Mesothelial cell of epicardium (in vitro differentiated cells): ENCODE measurements at places on chromosomes 6 and 20.
A peak's percentile ranks its signal among the peaks of the same experiment; 100 is the strongest.

DNA sequence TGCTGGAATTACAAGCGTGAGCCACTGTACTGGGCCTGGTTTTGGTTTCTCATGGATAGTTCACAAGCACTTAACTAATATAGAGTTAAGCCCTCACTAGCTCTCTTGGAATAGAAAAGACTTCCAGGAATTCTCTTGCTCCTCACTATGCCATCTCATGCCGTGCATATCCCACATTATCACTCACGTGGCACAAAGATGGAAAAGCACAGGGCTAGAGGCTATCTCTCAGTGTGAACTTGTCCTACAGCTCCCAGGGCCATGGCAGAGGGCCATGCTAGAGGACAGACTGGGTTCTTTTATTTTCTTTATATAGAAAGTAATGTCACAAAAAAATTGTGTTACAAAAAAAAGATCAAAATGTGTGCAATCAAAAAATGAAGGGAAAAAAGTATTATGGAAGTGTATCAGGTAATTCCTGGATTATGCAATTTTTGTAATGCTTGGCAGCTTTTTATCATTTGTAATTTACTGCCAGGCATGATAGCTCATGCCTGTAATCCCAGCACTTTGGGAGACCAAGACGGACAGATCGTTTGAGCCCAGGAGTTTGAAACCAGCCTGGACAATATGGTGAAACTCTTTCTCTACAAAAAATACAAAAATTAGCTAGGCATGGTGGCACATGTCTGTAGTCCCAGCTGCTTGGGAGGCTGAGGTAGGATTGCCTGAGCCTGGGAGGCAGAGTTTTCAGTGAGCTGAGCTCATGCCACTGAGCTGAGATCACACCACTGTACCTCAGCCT, 6.4 kb upstream of the SLC2A12 start:
- DNase-seq: no peak

DNA sequence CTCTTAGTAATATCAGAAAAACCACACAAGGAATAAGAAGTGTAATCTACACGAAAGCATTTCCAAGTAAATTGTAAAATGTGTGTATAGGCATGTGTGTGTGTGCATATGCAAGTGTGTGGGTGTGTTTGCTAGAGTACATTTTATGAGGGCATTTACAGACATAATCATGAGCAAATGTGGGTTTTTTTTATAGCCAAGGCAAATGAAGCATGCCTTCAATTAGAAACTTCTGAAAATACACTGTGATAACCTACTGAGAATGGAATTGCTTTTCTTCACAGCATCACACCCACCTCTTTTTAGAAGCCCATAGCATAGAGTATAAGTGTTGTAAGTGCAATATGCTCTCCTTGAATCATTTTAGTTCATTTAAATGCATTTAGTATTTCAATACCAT, 1721.1 kb downstream of the GRIK2 start:
- DNase-seq: no peak

- no peak for DNase-seq
These were observed 25.5 kb upstream of the MANEA start for GRCh38 chr6:95551678-95552324.

DNA sequence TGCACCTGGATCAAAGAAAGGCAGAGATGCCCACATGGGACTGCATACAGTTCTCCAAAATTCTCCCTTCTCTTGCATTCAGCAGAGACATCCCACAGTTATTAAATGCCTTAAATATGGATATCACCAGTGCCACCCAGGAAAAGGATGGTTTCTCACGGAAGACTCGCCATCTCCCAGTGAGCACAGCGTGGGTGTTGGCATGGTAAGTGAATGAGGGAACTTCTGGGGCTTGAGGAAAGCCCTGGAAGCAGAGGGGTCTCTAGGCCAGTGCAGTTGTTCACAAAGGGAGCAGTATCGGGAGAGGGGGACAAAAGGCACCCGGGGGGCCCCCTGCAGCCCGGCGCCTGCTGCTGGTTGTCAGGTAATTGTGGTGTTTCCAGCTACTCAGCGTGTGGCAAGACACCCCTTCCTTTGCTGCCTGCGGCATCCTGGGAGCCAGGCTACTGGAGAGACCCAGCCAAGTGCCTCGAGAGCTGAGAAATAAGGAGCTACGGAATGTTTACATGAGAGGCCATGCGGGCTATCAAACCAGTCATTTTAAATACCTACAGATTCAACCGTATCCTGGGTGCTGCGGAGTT, 125.4 kb downstream of the PXDC1 start:
- DNase-seq: peak; percentile 31

- peak; percentile 57 for DNase-seq
These were observed 38.5 kb downstream of the DLGAP4 start for GRCh38 chr20:36344517-36345132.

- no peak for DNase-seq
These were observed 8.8 kb upstream of the BAK1 start for GRCh38 chr6:33588894-33589293.

DNA sequence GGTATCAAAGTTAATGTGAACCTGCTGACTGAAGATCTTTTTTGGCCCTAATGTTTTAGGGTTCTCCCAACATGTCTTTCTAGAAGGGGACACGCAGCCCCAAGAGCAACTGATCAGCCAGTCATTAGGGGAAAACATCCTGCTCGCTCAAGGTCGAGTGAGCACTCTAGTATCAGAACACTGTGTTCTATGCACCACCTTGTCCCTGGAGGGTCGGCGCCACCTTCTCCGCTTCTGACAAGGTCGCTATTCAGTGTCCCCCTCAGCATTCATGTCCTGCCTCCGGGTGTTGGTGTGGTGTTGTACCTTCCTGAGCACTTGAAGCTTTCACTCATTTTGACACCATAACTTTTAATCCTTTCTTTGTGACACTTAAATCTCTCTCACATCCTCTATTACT, 331.2 kb upstream of the KCNQ5 start:
- no peak for DNase-seq

DNA sequence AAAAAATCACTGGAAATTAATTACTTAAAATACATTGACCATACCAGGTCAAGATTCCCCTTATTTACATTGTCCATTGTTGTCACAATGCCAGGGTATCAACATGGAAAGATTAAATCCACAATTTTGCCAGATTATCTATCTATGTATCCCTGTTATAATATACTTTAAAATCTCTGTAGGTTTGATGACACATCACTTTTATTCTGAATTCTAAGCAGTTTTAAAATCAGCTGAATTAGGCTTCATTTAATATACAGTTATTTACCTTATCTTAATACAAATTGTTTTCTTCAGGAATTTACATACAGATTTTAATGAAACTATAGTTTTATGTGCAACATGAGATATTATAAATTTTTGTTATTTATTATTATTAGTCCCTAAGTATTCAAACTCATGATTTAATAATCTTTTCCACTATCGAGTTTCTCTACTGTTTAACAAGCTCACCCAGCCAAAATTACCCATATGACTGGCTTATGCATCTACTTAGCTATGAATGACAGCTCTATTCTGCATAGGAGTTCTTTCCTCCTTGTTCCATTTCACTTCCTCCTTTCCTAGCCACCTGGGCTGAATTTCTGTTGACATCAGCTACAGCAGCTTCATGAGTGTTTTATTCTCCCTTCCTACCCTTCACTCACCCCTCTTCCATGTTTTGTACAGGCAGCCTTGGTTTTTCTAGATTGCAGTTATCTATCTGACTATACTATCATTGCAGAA, 654.2 kb upstream of the MAP3K7 start:
- no peak for DNase-seq

DNA sequence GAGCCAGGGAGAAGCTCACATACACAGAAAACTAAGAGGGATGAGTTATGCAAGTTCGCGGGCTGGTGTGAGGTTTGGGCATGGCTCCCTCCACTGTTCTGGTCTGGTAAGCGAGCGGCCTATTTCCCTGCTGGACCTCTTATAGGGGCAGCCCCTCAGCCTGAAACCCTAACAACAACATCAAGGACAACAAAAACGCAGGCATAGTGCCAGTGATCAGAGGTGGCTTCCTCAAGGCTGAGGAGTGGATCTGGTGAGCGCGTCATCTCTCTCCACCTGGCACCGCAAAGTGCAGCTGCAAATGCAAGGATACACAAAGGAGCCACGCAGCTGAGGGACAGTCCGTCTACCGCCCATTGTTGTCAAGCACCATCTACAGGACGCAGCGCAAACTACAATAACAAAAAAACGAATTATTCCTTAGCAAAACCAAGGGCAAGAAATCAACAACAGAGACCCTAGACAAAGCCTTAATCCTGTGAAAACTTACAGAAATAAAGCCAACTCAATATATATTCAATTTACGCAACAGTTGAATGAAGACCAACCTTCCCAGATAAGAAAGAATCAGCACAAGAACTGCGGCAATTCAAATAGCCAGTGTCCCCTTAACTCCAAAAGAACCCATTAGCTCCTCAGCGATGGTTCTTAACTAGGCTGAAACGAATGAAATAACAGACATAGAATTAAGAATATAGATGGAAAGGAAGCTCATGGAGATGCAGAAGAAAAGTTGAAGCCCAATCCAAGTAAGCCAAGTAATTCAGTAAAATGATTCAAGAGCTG, 9.2 kb upstream of the DEFB110 start:
- DNase-seq: no peak

GRCh38 chr6:109793792-109794191, 102.7 kb downstream of the FIG4 start:
- DNase-seq: no peak

- no peak for DNase-seq
These were observed 54.2 kb downstream of the RALY start for GRCh38 chr20:34047917-34048316.

GRCh38 chr6:137332637-137333280, 113.6 kb upstream of the IFNGR1 start:
- DNase-seq: no peak

- DNase-seq: no peak
These were observed 104.1 kb upstream of the SLC35B3 start for GRCh38 chr6:8539453-8539852.

DNA sequence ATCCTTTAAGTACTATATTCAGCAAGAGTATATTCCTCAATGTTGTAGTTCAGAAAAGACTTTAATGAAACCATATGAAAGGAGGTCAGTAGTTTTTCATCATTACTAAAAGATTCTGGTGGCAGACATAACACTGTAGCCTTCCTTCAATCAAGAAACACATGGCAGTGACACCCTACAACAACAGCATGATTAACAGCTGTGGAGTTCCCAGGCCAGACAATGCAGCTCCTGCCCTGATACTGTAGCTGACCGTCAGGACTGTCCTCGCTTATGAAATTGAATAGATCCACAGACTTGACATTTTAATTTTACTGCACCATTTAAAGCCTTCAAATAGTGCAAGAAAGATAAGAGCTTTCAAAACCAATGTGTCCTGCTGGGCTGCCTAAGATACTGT, 43.6 kb downstream of the USP45 start:
- DNase-seq: no peak

DNA sequence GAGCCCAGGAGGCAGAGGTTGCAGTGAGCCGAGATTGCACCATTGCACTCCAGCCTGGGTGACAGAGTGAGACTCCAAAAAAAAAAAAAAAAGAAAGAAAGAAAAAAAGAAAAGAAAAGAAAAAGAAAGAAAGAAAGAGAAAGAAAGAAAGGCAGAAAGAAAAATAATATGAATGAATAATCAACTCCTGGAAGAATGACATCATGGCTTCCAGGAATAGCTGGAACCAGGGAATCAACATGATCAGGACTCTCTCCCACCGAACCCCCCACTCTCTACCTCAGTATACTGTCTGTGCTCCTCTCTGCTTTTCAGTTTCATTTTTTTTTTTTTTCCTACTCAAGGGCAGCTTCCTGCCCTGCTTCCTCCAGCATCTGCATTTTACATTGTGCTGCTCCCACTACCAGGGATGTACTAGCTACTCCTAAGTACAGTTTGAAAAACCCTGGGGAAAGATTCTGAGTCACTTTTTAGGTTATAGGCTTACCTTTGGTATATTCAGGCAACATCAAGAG, 19.7 kb upstream of the MTCL3 start:
- no peak for DNase-seq

GRCh38 chr6:143034689-143035334, 25.9 kb upstream of the AIG1 start:
- DNase-seq: no peak

GRCh38 chr6:136684466-136684865, 107.8 kb downstream of the MAP3K5 start:
- no peak for DNase-seq

DNA sequence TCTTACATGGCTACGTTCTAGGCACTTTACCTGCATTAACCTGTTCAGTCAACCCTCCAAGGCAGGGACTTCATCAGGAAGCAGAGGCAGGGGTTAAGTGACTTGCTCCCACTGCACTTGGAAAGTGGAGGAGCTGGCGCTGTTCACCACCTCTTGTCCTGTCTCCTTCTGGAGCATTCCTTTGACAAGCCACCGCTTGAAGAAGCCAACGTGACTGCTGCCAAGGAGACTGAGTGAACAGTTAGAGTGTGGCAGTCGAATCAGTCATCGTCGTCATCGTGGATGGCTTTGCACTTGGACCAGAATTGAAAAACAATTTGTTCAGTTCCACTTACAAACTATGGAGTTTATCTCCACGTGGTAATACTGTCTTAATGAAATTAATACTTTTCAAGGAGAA, 60.9 kb downstream of the TULP4 start:
- no peak for DNase-seq

DNA sequence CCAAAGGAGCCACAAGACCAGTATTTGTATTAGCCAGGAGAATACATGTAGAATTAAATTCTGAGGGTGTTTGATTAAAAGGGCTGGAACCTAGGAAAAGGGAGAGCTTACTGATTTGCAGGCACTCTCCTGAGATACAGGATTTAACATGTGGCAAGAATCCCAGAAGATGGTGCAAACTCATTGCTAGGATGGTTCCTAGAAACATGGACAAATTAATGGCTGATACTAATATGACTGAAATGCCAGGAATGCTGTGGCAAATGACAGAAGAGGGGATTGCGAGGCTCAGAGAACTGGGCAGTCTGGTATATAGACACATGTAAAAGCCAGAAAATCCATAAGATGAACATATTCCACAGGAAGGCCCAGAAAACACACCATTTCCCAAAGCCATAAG, 118.1 kb downstream of the RWDD2A start:
- no peak for DNase-seq

- no peak for DNase-seq
These were observed 73.7 kb upstream of the HIVEP1 start for GRCh38 chr6:11938285-11938890.

GRCh38 chr6:16787128-16787682, 25.9 kb upstream of the ATXN1 start:
- no peak for DNase-seq

GRCh38 chr6:41288030-41288753, 1.7 kb upstream of the TREM1 start:
- DNase-seq: no peak

DNA sequence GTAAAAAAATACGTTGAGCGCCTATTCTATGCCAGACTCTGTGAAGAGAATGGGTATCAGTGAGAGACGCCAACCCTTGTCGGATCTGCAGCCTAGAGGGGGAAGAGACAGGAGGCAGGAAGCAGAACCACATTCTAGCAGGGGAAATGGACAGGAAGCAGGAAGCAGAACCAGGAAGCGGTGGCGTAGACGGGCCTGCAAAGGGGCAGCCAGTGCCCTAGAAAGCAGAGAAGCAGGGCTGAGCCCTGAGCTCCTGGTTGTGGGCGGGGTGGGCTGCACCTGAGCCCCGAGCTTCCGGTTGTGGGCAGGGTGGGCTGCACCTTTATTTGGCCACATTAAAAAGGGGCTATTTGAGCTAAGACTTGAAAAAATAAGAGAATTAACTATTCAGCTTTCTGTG, 71.9 kb downstream of the FAM120B start:
- DNase-seq: no peak
